ENCODE measurements at places on chromosomes 2 and 18.

DNA sequence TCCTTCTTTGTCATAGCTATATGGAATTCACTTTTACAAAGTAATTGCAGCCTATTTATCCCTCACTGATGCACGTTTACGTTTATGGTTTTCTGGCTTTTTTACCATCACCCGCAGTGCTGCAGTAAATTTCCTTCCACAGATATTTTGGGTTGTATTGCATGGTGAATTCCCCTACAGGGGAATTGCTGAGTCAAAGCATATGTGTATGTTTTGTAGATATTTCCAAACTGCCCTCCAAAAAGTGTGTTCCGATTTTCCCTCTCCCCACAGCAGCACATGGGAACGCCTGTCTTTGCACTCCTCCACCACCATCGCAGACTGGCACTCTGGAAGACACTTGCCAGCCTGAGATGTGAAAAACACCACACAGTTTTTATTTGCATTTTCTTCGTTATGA is 80.6 kb upstream of the UXS1 start:
- no peak for DNase-seq

DNA sequence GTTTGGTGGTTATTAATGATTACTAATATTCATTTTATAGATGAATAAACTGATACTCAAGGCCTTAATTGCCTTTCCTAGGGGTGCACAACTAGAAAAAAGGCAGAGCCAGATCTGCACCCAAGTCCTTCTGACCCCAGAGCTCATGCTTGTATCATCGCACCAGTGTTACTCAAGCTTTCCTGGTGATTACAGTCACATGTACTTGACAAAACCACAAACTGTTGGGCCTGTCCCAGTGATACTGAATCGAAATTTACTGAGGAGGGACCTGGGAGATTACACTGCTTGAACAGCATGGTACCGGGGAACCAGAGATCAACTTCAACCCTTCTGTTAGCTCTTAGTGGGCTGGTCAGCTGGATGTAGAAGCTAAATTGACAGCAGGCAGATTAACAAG is 33.7 kb downstream of the FASTKD2 start:
- no peak for DNase-seq

DNA sequence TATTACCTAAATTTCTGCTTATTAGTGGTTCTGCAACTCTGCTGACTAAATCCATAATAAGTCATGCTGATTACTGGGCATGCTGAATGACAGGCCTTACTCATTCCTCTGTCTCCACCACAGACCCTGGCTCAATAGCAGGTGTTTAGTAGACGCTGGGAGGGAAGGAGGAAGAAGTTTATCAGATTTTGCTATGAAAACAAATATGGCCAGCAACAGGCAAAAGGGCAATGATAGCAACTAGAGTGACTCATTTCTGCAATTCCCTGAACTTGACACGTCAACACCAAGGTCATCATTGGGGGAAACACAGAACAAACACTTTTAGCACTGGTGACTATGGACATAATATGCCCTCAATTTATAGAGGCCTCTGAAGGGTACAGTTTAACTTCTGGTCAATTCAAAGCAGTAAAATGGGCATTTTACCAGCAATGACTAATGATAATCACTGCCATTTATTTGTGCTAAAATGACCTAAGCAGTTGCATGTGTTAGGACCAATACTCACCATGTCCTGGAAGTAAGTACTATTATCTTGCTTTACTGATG is 35.2 kb downstream of the TMEM163 start:
- DNase-seq = no peak

- no peak for DNase-seq
These were observed 151.5 kb downstream of the SLC8A1 start for GRCh38 chr2:40300391-40300790.

GRCh38 chr2:146579147-146579930 is 1265.5 kb upstream of the ACVR2A start:
- no peak for DNase-seq

DNA sequence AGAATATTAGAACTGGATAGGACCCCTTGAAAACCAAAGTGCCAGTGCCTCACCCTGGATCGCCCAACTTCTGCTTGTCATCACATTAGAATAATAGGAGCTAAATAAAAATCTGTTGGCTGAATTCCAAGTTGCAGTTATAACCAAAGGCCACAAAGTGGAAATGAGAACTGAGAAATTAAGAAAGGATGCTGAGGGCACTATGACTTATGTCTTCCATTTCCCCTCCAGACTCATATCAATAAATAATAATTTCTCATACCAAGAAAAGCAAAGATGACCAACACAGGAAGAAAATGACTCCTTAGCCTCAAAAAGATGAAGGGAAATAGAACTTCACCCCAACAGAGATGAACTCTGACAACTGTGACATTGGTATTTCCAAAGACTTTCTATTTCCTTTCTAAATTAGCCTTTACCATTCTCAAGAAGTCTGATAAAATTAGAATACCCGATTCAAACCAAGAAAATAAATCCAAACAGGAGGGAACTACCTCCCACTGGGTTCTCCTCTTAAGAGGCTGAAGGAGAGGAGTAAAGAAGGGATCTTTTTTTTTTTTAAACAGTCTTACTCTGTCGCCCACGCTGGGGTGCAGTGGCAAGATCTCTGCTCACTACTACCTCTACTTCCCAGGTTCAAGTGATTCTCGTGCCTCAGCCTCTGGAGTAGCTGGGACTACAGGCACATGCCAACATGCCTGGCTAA is 46.5 kb upstream of the EPG5 start:
- DNase-seq = no peak

GRCh38 chr2:85695121-85695520 is 963 bp downstream of the GNLY start:
- no peak for DNase-seq

DNA sequence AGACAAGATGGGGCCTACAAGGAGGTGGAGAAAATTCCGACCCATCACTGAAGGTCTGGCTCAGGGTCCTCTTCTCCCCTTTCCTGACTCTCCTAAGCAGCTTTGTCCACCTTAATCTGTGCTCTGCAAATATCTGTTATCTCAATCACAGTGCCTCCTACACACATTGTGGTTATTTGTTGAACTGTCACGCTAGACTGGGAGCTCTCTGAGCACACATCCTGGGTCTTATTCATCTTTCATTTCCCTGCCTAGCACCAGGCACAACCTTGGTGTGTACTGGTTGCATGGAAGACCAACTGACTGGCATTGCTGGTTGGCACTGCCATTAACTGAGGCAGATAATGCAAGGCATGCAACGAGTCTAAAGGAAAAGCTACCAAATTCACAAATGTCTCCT is 122.9 kb upstream of the ST6GAL2 start:
- DNase-seq = no peak

- no peak for DNase-seq
These were observed 123.1 kb downstream of the LPIN1 start for GRCh38 chr2:11869391-11869991.

- peak; percentile 38 for DNase-seq
These were observed 48.6 kb downstream of the RPIA start for GRCh38 chr2:88739985-88740600.

DNA sequence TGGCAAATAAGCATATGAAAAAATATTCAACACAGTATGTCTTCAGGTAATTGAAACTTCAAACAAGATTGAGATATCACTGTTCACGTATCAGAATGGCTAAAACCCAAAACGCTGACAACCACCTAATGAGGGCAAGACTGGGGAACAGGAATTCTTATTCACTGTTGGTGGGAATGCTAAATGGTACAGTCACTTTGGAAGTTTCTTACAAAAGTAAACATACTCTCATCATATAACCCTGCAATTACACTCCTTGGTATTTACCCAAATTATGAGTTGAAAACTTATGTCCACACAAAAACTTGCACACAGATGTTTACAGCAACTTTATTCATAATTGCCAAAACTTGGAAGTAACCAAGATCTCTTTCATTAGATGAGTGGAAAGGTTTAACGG is 30.1 kb downstream of the BUB1 start:
- DNase-seq = no peak

GRCh38 chr2:216142540-216142939 is 33.4 kb downstream of the XRCC5 start:
- no peak for DNase-seq

GRCh38 chr2:20282916-20283592 is 58.1 kb upstream of the SDC1 start:
- no peak for DNase-seq

DNA sequence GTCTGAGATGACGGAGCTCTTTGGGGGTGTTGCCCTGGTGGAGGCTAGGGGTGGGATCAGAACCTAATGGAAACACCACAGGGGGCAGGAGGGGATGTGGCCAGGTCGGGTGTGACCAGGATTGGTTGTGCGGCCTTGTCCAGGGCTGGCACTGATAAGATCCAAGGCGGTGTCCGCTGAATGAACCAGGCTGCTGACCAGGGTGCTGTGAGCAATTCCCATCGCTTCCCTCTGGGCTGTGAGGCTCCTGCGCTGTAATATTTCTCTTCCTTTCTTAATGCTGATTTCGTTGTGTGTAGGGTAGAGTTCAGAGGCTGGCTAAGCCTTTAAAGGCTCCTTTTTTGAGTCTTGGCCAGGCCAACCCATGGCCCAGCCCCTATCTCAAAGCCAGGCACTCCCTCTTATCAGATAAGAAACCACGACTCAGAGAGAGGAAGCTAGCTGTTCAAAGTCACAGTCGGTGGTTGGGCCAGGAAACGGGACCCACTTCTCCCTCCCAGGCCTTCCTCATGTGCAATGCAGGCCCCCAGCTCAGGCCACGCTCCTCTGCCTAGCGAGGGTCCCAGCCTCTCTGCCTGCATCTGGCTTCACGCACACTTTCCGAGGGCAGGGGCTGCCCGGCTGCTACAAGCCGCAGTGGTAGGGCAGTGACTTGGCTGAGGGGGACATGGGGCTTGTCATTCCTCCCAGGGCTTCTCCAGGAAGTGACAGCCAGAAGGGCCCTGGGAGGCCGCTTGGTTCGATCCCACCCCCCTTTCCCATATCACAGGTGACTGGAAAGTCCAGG is 26.0 kb upstream of the FOSL2 start:
- peak; percentile 79 for DNase-seq

DNA sequence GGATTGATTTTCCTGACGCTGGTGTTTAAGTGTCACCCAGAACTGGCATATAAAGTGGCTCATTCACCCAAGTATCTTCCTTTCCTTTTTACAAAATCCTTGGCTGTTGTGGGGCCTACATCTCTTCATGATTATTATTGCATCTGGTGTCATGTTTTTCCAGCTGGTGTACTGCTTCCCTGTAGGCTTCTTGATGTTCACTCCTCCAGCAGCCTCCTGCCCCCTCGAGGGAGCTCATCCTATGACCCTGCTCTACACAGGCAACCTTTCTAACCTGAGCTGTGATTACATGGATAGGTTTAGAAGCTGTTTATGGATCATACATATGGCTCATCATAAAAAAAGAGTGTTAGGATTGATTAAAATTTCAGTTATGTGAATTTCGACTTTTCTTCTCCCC is 12.4 kb upstream of the AGPS start:
- no peak for DNase-seq

- DNase-seq = no peak
These were observed 25.5 kb upstream of the LRRC30 start for GRCh38 chr18:7205346-7205745.

DNA sequence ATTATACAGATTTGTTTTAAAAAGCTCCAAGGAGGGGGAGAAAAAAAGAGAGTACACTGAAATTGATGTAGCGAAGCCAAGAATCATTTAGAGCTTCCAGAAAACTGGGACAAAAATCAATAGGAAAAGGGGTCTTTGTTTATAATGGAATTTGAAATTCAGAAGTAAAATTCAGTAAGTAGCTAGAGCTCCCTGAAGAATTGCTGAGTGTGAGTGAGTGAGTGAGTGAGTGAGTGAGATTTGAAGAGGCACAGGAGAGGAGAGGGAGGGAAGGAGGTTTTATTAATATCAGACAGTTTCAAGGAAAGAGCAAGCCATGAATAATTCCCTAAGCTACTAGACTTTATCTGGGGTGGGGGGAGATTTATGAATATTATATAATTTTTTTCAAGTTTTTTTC is 60.7 kb upstream of the ARHGAP28 start:
- no peak for DNase-seq

- DNase-seq = no peak
These were observed 238.4 kb downstream of the ZNF521 start for GRCh38 chr18:25113566-25113965.
